Anterior cingulate cortex (tissue), 58 donors: ENCODE measurements at places on chromosomes 11 and 22.

DNA sequence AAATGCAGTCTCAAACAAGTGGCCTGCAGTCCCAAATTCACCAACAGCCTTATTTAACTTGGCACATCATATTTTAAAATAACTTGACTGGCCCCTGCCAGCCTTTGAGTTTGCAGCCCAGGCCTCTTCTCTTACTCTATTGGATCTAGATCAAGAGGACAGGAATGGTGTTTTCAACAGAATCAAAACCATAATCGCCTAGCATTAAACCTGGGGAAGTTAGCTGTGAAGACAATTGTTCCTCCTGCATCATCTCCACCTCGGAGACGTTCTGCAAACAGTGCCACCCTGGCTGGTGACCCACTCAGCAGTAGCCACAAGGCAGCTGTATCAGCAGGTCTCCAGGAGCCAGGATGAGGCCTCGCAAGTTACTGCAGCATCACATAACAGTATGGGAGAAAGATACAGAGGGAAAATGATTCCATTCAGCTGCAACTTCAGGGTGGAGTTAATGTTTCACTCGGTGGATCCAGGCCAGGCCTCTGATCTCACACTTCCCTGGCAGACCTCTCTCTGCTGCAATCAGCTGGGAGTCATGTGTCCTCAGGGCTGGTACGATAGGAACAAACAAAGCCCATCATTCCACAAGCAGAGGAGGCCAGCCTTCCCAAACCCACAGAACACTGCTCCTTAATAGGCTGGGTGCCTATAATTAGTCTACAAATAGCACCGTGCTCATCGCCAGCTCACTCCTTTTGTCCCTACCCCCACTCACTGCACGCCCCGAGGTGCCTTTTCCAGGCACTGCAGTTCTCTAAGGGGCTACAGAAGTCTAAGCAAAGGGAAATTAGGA lies 18.6 kb upstream of the SCN2B start:
- peak; percentile 53 for DNase-seq

- no peak for DNase-seq
Observed at GRCh38 chr11:22133776-22134175, 59.1 kb upstream of the ANO5 start.

DNA sequence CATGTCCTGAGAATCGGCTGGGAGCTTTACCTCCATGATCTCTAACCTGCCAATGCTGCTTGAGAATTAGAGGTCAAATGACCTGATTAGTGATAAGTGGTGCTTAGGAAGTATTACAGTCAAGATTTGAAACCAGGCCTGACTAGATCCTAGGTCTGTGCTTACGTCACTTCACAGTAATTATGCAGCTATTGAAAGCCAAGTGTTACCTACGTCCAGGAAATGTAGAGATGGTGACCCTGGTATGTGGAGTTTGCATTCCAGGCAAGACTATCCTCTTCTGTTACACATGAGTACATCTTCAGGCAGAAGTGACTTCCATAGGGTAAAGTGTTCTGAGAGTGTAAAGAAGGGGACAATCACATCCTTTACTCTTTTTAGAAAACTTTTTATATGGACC lies 530.4 kb upstream of the TENM4 start:
- DNase-seq: no peak

- DNase-seq: no peak
Observed at GRCh38 chr11:126793596-126793995, 207.0 kb downstream of the KIRREL3 start.

DNA sequence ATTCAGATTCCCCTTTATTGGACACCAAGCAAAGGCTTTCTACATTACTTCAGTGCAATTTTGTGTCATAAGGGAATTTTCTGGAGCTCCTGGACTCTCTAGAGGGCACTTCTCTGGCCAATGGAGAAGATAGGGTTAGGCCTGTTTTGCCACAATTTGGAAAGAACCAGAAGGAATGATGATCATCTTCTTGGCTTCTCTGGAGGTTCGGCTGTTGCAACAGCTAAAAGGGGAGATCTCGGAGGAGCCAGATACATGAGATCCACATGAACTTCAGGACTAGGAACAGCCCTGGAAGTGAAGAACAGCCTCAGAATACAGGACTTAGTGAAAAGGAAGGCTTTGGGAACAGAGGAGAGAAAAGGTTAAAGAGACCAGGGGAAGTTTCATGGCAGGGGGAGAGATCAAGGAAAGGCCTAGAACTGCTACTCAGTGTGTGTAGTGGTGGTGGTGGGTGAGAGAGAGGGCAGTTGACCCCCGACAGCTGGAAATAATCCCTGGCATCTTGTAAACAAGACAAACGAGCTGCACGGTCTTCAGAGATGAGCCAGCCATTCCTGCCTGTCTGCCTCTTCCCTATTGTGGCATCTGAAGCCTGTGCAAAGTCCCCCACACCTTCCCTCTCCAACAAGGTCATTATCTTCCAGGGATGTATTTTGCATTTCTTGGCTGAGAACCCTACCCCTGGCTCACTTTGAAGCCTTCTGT lies 83.8 kb downstream of the CCDC81 start:
- DNase-seq: no peak

- DNase-seq: no peak
Observed at GRCh38 chr11:23976426-23976825, 520.4 kb upstream of the LUZP2 start.

DNA sequence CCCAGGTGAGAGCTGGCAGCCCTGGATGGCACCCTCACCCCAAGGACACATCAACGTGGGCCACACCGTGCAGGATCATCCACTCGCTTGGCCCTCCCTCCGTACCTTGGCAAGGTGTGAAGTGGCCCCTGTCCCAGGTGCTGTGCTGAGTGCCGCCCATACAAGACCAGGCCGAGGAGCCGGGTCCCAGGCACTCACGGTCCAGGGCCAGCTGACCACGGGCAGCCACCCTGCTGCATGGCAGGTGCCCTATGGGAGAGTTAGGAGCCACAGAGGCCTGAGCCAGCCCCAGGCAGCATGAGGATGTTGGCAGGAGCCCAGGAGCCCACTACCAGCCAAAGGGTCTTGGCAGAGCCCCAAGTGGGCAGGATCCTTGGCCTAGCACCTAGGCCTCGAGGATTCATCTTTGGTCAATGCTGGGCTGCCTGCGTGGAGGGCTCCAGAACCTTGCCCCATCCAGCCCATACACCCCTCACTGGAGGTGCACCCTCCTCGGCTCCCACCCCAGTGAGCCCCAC lies 19.6 kb downstream of the RTN4R start:
- DNase-seq: no peak

DNA sequence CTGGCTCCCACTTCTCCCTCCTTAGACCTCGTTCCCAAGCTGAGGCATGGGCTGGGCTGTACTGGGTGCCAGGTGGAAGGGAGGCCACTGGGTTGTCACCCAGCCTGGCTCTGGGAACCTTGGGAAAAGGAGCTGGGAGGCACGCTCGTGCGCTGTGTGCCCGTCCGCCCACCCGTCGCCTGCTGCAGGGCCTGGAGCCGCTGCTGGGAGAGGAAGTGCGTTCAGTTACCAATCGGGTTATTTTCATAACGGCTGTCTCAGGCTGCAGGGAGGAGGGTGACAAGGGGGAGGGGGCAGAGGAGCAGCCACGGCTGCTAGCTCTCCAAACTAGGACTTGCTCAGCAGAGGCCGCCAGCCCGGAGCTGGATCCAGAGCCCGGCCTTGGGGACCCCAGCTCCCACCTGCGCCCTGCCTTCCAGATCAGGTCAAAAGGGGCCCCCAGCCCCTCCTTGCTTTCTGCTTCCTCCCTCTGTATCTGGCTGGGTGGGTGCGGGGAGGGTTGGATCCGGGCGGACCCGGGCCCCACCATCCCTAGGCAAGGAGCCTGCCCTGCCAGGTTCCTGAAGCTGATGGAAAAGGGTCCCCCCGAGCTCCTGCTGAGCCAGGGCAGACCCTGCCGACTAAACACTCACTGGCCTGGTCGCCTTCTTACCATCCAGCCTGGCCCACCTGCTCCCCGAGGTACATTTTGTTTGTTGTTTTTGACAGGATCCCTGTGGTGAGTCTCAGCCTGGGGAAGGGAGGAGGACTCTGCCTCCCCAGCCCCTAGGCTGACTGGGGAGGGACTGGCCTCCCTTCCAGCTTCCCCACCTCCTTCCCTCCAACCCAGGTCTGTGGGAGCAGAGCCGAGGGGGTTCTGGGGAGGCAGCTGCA lies 14.3 kb downstream of the DGKZ start:
- peak; percentile 64 for DNase-seq

GRCh38 chr11:109902764-109903433 lies 190.3 kb upstream of the ZC3H12C start:
- no peak for DNase-seq

DNA sequence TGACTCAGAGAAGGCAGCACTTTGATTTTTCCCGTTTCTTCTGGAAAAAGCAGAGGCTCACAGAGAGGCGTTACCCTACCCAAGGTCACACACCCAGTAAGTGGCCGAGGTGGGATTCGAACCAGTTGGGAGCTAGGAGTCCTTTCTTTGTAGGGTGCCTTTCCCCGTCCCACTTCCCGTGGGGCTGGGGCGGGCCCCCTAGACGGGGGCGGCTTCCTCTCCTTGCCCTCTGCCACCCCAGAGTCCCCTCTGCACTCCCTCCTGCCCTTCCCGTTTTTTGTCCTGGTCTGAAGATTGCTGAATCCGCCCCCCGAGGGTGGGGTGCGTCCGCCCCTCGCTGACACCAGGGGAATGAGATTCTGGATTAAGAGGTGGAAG lies 747 bp downstream of the TPCN2 start:
- no peak for DNase-seq

GRCh38 chr22:29635734-29636357 lies 32.4 kb downstream of the NF2 start:
- no peak for DNase-seq

DNA sequence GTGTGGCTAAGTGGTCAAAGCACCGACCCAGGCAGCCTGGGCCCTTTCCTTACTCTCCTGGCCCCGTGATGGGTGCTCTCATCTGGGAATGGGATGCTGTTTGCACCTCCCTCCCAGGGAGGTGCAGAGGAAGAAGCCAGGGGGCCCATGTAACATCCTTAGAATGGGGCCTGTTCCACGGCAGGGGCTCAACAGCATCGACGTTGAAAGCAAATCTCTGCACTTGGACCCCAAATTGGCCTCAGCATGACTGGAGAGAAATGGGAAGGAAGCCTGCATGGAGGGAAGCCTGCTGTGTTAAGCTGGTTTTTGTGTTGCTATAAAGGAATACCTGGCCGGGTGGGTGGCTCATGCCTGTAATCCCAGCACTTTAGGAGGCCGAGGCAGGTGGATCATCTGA lies 1288.4 kb downstream of the TBC1D22A start:
- DNase-seq: no peak

- no peak for DNase-seq
Observed at GRCh38 chr11:101866619-101867491, 48.0 kb upstream of the CEP126 start.

- DNase-seq: no peak
Observed at GRCh38 chr22:39233710-39234471, 10.9 kb downstream of the PDGFB start.

- DNase-seq: no peak
Observed at GRCh38 chr22:20761536-20761935, 12.4 kb upstream of the SERPIND1 start.

DNA sequence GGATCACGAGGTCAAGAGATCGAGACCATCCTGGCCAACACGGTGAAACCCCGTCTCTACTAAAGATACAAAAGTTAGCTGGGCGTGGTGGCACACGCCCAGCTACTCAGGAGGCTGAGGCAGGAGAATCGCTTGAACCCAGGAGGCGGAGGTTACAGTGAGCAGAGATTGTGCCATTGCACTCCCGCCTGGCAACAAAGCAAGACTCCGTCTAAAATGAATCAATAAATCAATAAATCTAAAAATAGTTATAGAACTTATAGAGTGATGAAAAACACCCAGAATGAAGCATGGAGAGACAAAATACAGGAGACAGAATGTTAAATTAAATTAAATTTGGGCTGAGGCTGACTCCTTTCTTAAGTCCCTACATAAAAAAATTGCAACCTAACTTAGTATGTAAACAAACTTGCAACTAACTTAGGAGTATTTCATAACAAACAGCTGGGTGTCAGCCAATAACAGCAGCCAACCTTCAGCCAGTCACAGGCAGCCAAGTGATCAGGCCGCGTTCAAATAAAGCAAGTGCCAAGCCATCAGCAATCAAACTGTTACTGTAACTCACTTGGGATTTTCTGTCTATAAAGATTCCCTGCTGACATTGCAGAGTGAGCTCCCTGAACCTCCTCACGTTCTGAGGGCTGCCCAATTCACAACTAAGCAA lies 7.3 kb upstream of the TP53AIP1 start:
- DNase-seq: no peak

GRCh38 chr11:35725885-35726284 lies 63.3 kb downstream of the TRIM44 start:
- no peak for DNase-seq

DNA sequence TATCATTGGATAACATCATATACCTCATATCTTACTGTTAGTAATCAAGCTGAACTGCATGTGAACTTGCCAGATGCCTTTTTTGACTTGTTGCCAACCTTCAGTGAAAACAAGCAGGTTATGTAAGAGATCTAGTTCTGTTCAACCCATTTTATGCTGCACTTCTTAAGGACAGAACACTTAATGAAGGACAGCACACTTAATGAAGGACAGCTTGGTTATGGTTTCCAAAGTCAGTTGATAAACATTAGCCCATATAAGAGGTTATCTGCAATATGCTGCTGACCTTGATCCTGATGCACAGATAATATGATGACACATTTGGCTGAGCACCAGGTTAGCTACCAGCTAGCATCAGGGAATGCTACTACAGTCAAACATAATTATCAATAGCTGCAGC lies 358.7 kb upstream of the PDGFD start:
- DNase-seq: no peak

GRCh38 chr11:33934450-33934849 lies 42.6 kb upstream of the LMO2 start:
- DNase-seq: no peak

DNA sequence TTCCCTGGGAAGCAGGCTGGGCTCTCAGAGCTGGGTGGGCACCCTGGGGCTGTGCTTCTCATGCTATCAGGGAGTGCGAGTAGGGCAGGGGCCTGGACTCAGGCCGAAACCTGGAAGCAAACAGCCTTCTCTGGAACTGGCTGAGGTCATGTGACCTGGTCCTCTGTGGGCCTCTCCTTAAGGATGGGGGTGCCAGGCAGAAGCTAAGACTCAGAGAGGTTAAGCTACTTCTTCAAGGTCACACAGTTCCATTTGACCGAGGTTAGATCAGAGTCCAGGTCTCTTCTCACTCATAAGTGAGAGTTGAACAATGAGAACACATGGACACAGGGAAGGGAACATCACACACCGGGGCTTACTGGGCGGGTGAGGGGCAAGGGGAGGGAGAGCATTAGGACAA lies 7.4 kb downstream of the FADS3 start:
- no peak for DNase-seq

GRCh38 chr11:1760351-1761109 lies 3.2 kb downstream of the CTSD start:
- DNase-seq: peak; percentile 69

- no peak for DNase-seq
Observed at GRCh38 chr11:27352781-27353180, 10.2 kb downstream of the CCDC34 start.
